ENCODE measurements at places on chromosomes 7 and 10. TPM values are rescaled to one million over a fixed set of nuclear protein-coding genes. Genes with fewer than 3 reads are reported as not detected.
A peak's percentile ranks its signal among the peaks of the same experiment; 100 is the strongest.

- no peak for DNase-seq
These were observed 47.4 kb downstream of the ORC5 start for GRCh38 chr7:104160375-104160774.

GRCh38 chr10:103044942-103045489 is 126.9 kb downstream of the CNNM2 start:
- no peak for DNase-seq

DNA sequence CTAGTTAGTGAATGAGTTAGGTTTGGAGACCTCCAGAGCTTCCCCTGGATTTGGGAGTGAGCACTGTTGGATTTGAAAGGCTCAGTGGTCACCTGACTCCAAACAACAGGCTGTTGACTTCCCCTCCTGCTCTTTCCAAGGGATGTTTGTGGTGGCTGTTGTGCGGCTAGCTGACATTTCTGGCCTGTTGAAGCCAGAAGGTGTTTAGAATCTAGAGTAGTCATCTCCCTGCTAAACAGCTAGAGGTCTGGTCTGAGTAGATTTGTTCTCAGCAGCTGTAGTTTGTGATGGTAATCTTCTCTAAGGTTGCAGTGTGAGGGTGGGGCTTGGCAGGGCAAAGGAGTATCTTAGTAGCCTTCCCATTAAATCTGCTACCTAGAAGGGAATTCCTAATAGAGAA is 30.1 kb downstream of the BPGM start:
- no peak for DNase-seq

GRCh38 chr7:12683678-12684585 is 3.5 kb upstream of the ARL4A start:
- no peak for DNase-seq

DNA sequence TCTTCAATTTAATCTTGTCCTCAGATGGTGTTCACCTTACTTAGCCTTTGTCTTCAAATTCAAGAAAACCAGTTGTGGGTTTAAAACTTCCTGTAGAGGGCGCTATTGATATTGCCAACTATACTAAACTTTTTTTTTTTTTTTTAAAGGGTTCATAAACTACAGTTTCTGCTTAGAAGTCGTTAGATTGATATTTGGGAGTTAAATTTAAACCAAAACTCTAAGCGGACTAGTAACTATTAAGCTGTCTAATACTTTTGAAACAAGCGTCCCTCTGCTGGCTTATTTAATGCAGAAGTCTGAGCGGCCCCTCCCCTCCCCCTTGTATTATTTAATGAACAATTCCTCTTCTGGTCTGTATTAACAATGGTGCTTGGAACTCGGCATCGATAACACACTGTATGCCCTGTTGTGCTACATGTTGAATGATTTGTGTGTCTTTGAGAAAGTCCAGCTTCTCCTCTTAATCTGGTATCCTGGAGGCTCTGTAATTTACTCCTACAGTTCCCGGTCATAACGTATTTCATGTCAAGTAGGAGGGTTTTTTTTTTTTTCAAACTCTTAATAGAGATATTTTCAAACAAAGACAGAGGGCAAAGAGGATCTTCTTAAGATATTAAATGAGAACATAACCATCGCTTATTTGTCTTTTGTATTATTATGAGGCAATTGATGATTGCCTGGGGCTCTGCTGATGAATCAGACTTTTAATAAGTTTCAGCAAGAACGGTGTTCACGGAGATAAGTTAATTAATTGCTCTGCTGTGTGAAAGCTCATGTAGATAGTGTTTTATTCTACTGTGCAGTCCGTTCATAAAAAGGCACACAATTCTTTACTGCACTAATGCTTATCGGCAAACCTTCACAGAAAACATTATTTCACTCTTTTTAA is 22.6 kb upstream of the CREB5 start:
- DNase-seq = peak; percentile 89

DNA sequence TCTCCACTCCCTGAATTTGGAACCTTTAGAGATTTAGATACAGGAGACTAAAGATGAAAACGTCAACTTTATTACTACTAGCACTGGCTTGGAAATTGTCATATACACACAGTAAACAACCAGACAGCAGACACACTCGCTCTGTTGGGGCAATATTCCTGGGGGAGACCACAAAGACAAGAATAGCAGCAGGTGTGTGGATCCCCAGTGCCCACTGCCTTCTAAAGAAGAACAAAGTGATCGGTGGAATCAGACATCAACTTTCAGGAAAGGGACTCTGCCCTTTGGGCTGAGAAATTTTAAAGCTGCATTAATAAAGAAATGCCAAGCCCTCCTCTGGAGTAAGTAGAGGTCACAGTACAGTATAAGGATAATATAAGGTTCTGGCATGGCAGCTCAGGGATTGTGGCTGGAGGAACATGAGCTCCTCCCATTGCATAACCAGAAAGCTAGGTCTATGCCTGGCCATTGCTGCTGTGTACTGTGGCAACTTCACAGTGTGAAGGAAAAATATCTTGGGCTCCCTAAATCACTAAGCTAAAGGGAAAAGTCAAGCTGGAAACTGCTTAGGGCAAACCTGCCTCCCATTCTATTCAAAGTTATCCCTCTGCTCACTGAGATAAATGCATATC is 57.1 kb upstream of the ANKRD1 start:
- no peak for DNase-seq

Gene CTTNBP2
- not detected for total RNA-seq

Gene RARRES2
- total RNA-seq = 10.6 TPM

All from Caki2 (cell line).